ENCODE measurements at places on chromosomes 12 and 14.

GRCh38 chr12:31019561-31019960 is 54.1 kb upstream of the DDX11 start:
- DNase-seq, result no peak

DNA sequence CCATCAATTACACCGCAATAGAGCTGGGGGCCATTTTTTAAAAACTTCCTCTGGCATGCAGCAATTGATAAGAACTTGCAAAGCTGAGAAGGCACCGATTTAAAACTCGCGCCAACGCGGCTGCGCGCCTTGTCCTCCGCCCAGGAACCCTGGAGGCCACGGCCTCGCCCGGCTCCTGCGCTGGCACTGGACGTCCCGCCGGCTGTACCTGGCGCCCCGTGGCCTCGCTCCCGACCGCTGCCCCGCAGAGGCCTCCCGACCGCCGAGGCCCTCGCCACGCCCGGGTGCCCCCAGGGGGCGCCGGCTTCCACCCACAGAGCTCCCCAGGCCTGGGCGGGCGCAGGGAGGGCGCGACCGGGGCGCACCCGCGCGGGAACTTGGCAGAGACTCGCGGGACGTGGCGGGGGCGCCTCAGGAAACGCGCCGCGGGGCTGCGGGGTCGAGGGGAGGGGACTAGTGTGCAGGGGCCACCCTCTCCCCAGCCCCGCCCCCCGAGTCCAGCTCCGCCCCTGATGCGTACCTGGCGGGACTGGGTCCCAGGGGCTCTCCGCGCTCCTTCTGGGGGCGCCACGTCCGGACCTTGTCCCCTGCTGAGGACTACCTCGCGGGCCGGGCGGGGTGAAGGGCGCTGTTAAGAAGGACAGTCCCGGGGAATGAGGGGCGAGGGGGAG is 65.7 kb downstream of the TNFAIP2 start:
- no peak for DNase-seq

GRCh38 chr14:104732931-104733681 is 9.1 kb downstream of the ADSS1 start:
- DNase-seq, result no peak

DNA sequence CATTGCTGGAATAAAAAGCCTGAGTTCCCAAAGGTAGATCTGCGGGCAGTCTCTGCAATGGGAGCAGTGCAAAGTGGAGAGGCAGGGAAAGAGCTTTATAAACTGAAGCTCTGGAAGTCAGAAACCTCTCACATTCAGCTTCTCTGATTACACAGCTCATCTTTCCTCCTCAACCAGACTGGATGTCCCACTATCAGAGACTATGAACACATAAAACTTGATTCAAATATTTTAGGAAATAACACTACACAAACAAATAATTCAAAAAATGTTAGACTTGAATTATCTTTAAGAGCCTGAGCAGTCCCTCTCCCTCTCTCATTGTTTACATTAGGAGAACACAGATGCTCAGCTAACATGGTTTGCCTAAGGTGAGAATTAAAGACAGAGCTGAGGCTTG is 72.9 kb downstream of the DENND5B start:
- DNase-seq, result no peak

DNA sequence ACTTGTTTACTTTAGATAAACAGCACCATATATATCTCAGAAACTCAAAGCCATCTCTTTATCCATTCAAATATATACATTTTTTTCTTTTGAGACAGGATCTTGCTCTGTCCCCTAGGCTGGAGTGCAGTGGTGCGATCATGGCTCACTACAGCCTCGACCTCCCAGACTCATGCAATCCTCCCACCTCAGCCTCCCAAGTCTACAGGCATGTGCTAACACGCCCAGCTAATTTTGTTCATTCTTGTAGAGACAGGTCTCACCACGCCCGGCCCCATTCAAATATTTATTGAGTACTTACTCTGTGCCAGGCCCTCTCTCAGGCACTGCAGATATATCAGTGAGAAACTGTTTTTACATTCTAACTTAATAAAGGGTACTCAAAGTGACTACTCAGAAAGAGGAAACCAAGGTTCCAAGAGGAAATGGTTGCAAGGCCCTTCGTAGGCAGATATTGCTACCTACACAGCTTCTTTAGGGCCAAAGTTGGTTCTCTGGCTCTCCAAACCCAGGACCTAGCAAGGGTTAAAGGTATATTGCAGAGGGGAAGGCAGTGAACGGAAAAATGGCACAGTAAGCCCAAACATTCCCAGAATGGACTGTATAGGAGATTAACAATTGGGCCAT is 2.9 kb downstream of the ATXN3 start:
- no peak for DNase-seq

- DNase-seq, result peak; percentile 57
Measured at GRCh38 chr12:118377884-118378470, 1.6 kb downstream of the SUDS3 start.

DNA sequence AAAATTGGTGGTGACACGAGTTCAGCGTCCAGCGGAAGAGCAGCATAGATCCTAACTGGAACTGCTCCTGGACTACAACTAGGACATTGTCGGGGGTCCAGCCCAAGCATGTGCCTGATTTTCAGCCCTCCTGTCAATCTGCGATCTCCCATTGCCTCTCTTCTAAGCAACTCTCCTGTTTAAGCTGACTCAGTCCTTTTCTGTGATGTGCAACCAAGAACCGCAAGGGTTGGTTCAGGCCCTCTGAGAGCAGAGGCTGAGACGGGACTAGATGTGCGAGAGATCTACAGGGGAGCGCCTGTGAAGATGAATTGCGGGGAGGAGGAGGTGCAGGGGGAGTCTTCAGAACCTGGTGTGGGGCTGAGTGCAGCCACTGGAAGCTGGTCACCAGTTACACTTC is 3.7 kb upstream of the PAPLN start:
- DNase-seq, result no peak

DNA sequence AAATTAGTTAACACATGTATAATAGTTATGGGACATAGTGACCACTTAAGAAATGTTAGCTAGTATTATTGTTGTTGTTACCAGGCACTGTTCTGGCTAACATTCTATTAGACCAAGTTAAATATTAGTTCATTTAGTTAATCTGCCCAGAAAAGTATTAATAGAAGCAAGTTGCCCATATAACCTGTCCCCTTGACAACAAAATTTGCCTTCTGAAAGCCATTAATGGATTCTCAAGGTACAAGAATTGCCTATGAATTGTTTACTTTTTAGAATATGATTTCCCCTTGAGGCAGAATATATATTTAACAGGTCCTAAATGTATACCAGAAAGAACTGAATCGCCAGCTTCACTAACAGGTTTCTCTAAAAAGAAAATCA is 167.3 kb upstream of the TMCC3 start:
- DNase-seq, result no peak

GRCh38 chr14:56211084-56211483 is 92.9 kb downstream of the PELI2 start:
- no peak for DNase-seq

DNA sequence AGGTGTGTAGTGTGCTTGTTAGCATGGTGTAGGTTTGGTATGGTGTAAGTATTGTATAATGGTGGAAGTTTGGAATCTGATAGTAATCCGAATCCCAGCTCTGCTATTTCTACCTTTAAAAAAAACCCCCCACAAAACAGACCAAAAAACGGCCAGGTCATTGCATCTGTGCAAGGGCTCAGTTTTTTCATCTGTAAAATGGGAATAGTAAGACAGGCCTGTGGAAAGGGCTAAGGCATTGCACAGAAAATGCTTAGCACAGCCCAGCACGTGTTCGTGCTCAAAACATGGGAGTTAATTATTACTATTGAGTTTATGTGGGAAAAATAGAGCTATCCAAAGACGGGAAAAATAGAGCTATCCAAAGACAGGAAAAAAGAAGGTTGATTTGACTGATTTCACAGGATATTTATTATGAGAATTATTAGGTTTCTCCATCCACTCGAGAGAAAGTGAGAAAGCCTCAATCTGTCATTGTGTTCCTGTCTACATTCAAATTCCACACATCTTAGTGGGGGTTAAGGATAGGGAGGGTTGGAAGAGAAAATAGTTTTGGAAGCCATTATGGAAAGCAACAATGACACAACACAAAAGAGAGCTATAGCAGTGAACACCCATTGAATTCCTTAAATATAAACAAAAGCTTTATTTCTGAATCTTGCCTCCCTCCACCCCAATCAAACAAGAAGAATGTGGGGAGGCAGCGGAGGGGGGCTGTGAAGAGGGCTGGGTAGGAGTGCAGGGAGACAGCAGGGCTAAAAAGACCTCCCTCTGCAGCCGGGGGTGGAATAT is 126.8 kb upstream of the MAX start:
- no peak for DNase-seq

- DNase-seq, result no peak
Measured at GRCh38 chr12:10612984-10613348, 443 bp downstream of the MAGOHB start.

DNA sequence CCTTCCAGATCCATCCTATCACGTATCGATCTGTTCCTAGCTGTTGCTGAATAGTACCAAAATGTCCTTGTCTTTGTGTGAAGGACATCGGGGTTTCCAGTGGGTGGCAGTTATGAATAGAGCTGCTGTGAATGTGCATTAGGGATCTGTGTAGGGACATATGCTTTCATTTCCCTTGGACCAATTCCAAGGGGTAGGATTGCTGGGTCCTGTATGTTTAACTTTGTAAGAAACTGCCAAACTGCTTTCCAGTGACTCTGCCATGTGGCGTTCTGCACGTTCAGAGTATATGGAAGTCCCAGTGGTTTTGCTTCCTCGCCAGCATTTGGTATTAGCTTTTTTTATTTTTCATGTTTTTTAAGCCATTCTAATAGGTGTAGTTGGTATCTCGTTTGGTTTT is 28.6 kb downstream of the PACS2 start:
- DNase-seq, result no peak

DNA sequence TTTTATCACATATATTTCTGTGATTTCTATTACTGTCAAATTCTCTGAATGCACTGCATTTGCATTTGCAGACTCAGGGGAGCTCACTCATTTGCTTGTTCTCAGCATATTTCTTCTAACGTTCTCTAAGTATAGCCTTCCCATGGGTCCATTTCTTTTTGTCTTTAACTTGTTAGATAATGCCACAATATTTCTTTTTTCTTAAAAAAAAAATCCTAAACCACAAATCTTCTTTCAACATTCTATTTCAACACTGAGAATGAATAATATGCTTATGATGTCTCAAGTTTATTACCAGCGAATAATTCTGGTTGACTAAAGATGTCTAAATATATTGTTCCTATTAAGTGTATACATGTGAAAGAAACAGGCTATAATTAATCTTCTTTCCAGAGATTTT is 200.2 kb downstream of the ANO6 start:
- no peak for DNase-seq

DNA sequence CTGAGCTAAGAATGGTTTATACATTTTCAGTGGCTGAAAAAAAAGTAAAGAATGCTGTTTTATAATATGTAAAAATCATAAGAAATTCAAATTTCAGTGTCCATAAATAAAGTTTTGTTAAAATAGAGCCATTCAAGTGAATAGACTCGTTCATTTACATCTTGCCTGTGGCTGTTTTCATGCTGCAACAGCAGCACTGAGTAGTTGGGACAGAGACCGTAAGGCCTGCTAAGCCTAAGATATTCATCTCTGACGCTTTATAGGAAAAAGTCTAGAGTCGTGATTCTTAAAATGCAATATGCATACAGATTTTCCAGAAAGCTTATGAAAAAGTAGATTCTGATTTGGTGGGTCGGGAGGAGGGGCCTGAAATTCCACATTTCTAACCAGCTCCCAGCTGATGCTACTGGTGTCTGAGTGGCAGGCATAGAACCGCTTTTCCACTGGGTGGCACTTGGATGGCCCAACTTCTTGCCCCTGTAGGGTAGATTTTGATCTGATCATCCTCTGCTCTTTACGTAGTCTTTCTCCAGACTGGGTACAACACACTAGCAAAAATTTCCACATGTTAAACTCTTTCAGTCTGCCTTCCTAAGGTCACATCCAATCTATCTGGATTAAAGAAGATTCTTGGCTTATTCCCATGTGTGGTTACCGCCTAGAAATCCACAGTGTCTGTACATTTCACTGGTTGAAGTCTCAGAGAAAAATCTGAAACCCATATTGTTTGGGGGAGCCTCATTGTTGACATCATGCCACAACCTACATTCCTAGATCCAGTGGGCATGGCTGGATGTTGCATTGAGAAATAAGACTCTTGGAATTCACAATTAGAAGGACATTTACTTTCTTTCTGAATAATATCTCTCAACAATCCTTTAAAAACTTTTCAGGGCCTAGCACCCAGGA is 151.2 kb downstream of the C12orf75 start:
- no peak for DNase-seq

DNA sequence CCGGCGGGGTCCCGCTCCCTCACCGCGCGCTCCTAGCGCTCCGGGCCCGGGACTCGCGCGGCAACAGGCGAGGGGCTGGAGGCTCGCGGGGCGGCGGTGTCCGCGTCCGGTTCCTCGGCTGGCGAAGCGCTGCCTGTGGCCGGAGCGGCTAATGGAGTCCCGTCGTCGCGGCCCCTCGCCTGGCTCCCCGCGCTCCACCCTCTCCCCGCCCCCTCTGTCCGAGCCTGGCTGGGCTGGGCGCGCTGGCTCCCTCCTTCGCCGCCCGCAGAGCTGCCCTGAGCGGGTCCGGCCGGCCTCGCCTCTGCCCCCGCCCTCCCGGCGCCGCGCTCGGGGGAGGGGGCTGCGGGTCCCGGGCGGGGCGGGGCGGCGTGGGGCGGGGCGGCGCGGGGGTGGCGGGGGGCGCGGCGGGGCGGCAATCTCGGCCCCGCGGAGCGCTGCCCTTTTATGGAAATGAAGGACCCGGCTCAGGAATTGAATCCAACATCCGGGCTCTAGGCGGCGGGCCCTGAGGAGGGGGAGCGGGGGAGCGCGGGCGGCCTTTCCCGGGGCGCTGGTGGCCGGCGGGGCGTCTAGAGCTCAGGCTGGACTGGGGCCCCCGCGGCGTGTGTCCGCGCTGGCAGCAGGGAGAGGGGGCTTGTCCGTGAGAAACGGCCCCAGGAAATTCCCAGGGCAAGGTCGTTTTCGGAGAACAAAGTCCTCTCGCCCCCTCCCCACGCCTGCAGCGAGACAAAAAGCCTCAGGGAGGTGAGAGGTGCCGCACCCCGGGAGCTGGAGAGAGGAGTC is at the start of gene FERMT2:
Gene FERMT2 (minus strand): TSS at position 153 of the 783 bp plus-strand sequence. CDS start 482 bp downstream, outside the sequence.
- no peak for DNase-seq

DNA sequence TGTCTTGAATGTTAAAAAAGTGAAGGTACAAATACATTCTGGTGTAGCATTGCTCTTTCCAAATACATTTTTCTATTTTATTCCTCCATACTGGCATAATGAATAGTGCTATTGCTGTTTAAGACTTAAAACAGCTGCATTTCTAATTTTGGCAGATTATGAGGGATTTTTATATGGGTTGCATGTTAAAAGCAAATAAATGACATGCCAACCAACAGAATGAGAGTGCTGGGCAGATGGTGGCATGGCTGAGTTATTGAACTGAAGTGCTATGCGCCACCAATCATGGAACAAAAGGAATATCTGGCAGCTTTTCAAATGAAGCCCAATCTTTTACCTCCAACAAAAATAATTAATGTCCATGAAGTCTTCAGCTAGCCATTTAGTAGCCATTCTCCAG is 215.0 kb downstream of the PRKD1 start:
- DNase-seq, result no peak

DNA sequence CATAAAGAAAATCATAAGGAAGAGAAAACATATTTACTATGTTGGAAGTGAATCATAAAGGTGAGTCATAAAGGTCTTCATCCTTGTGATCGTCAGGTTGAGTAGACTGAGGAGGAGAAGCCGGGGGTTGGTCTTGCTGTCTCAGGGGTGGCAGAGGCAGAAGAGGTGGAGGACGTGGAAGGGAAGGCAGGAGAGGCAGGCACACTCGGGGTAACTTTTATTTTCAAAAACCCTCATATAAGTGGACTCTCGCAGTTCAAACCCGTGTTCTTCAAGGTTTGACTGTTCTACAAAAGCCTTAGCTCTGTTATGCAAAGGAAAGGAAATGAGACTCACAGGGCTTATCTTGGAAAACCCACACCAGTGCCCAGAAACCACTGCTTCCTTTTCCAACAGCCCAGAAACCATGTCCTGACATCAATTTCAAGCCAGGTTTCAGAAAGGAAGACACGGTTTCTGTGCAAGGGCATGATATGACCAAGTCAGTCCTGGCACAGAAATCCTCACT is 14.0 kb downstream of the SMCO2 start:
- no peak for DNase-seq

Measured in stimulated activated CD8-positive, alpha-beta memory T cell treated with anti-CD3 and anti-CD28 coated beads, Interleukin-7, amount 100 ng/mL, for 1 hour (primary cell).